ENCODE measurements at places on chromosomes 4 and X. TPM values are rescaled to one million over a fixed set of nuclear protein-coding genes. Genes with fewer than 3 reads are reported as not detected.

Gene TCEAL6
- total RNA-seq, result not detected

Gene BCORL1
- 16.5 TPM for total RNA-seq

Gene SH3D19
- total RNA-seq, result 295 TPM

Gene C4orf36
- total RNA-seq, result 1.7 TPM

DNA sequence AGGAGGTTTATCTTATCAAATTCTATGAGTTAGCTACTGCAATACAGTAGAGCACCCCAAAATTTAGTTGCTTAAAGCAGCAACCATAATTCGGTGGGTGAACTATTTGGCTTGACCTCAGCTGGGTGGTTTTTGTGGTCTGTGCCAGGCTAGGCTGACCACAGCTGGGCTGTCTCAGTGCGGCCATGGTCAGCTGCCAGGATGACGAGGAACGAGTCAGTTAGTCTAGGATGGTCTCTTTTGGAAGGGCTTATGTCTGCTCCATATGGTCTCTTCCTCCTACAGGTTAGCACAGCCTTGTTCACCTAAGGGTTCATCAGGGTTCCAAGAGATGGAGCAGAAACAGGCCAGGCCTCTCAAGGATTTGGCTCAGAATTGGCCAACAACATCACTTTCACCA, 210.4 kb downstream of the PALLD start:
- H3K4me1 ChIP-seq, result no peaks in the 10 kb centered on the region
- no peaks in the 10 kb centered on the region for H3K36me3 ChIP-seq
- no peak overlapping the region for H3K4me3 ChIP-seq

DNA sequence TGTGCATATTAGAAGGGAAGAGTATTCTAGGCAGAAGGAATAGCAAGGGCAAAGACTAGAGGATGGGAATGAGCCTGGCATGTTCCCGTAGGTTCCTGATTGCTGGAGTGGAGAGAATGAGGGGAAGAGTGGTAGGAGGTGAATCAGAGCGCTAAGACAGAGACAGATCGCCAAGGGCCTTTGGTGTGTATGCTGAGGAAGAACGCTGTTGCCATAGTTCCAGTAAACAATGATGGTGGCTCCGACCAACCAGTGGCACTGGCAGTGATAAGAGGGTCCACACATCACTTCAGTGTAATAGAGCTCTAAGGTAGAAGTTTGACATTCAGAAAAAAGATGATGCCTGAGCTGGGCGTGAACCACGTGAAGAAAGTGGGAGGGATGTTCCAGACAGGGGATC, 966 bp downstream of the TBC1D25 start:
- H3K27me3 ChIP-seq, result no peaks in the 10 kb centered on the region
- H3K4me3 ChIP-seq, result peak overlapping the region; percentile 76
- no peaks in the 10 kb centered on the region for H3K4me1 ChIP-seq

DNA sequence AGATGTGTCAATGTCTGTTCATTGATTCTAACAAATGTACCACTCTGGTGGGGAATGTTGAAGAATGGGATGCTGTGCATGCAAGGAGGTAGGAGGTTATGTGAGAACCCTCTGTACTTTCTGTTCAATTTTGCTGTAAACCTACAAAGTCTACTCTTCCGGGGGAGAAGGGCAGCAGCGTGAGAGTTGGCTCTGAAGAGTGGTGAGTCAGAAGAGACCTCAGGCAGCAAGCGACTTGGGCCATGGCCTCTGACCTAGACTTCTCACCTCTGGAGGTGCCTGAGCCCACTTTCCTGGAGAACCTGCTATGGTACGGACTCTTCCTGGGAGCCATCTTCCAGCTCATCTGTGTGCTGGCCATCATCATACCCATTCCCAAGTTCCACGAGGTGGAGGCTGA, 26.7 kb downstream of the MANBA start:
- H3K27me3 ChIP-seq, result no peaks in the 10 kb centered on the region
- H3K27ac ChIP-seq, result peak overlapping the region; percentile 5
- no peak for DNase-seq
- peaks cover 3% of the 10 kb centered on the region for H3K4me1 ChIP-seq

GRCh38 chrX:19368576-19368975, 24.8 kb downstream of the PDHA1 start:
- H3K27ac ChIP-seq, result no peak overlapping the region
- no peaks in the 10 kb centered on the region for H3K27me3 ChIP-seq
- H3K36me3 ChIP-seq, result peaks cover 4% of the 10 kb centered on the region
- DNase-seq, result no peak
- H3K4me3 ChIP-seq, result no peak overlapping the region

DNA sequence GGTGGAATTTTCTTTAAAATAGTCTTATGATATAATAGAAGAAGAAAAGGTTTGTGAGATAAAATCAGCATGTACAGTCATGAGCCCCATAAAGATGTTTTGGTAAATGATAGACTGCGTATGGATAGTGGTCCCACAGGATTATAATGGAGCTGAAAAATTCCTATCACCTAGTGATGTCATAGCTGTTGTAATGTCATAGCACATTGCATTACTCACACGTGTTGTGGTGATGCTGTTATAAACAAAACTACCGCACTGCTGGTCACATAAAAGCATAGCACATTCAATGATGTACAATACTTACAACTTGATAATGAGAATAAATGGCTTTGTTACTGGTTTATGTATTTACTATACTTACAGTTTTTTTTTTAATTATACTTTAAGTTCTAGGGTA, 715.2 kb upstream of the HTR2C start:
- no peak overlapping the region for H3K27ac ChIP-seq
- H3K4me3 ChIP-seq, result no peak overlapping the region
- H3K36me3 ChIP-seq, result no peaks in the 10 kb centered on the region

DNA sequence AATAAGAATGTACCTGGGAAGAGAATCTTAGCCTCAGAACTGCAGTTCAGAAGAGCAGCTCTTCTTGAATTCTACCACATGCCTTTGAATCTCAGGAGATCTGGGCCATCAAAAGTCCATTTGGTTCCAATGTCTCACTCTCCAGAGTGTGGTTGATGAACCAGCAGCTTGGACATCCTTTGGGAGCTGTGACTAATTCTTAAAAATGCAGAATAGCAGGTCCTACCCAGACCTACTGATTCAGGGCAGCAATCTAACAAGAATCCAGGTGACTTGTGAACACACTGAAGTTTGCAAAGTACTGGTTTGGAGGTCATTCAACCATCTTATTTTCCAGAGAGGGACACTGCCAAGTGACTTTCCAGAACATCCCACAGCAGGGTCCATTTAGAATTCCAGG, 244.7 kb downstream of the PACRGL start:
- H3K4me3 ChIP-seq, result no peak overlapping the region
- no peaks in the 10 kb centered on the region for H3K4me1 ChIP-seq
- H3K36me3 ChIP-seq, result no peaks in the 10 kb centered on the region
- H3K27me3 ChIP-seq, result no peaks in the 10 kb centered on the region

DNA sequence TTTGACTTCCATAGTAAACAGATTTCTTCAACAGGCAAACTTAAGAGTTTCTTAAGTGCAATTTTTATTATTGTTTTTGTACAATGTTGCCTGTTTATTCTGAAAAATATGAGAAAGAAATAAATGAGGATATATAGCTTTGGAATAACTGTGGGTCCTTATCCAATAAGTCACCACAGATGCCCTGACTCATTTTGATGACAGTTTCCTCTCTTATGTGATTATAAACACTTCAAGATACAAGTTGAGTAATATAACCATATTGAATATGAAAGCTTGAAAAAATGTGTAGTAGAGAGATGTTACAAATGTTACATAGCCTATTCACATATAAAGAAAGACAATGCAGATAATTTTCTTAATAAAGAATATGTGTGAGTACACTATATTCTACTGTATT, 931.6 kb downstream of the RAPGEF2 start:
- no peaks in the 10 kb centered on the region for H3K36me3 ChIP-seq
- H3K27me3 ChIP-seq, result no peaks in the 10 kb centered on the region
- H3K4me1 ChIP-seq, result no peaks in the 10 kb centered on the region
- no peak overlapping the region for H3K27ac ChIP-seq
- H3K4me3 ChIP-seq, result no peak overlapping the region
- DNase-seq, result no peak

DNA sequence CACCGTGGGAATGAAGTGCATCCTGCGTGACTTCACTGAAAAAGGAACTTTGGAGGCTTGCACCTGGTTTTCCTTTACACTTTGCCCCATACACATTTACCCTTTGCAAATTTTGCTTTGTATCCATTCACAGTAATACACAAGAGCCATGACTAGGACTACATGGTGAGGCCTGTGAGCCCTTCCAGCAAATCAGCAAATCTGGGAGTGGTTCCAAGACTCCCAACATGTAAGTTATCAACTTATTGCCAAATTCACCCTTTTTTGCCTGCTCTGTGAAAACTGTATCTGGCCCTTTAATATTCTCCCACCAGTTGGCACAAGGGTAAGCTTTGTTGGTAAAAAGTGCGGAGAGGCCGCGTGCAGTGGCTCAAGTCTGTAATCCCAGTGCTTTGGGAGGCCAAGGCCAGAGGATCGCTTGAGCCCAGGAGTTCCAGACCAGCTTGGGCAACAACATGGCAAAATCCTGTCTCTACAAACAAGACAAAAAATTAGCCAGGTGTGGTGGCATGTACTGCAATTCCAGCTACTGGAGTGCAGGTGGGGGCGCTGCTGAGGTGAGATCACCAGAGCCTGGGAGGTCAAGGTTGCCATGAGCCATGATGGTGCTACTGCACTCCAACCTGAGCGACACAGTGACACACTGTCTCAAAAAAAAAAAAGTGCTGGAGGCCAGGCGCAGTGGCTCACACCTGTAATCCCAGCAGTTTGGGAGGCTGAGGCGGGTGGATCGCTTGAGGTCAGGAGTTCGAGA, 5.0 kb downstream of the PRMT9 start:
- no peak overlapping the region for H3K27ac ChIP-seq
- H3K27me3 ChIP-seq, result no peaks in the 10 kb centered on the region
- no peak overlapping the region for H3K4me3 ChIP-seq
- no peak for DNase-seq

GRCh38 chrX:144253356-144253755, 369.5 kb downstream of the UBE2NL start:
- H3K27me3 ChIP-seq, result no peaks in the 10 kb centered on the region
- no peak overlapping the region for H3K27ac ChIP-seq
- H3K36me3 ChIP-seq, result no peaks in the 10 kb centered on the region
- H3K4me1 ChIP-seq, result no peaks in the 10 kb centered on the region
- no peak overlapping the region for H3K4me3 ChIP-seq

DNA sequence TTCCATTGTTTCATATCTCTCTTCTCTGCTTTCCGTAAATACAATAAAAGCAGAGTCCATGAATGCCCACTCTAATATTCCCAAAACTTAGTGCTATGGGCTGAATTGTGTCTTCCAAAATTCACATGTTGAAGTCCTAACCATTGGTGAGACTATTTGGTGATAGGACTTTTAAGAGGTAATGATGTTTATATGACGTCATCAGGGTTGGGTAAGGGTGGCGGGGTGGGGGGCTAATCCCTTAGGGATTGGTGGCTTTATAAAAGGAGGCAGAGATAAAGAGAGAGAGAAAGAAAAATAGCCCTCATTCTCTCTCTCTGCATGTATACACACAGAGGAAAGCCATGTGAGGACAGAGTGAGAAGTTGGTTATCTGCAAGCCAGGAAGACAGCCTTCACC, 722.2 kb downstream of the DMD start:
- no peak overlapping the region for H3K27ac ChIP-seq
- no peaks in the 10 kb centered on the region for H3K27me3 ChIP-seq

GRCh38 chr4:2649604-2650114, 106.5 kb downstream of the TNIP2 start:
- no peaks in the 10 kb centered on the region for H3K27me3 ChIP-seq
- H3K4me3 ChIP-seq, result no peak overlapping the region
- H3K4me1 ChIP-seq, result no peaks in the 10 kb centered on the region
- DNase-seq, result peak; percentile 26
- H3K27ac ChIP-seq, result no peak overlapping the region
- peaks cover 59% of the 10 kb centered on the region for H3K36me3 ChIP-seq

DNA sequence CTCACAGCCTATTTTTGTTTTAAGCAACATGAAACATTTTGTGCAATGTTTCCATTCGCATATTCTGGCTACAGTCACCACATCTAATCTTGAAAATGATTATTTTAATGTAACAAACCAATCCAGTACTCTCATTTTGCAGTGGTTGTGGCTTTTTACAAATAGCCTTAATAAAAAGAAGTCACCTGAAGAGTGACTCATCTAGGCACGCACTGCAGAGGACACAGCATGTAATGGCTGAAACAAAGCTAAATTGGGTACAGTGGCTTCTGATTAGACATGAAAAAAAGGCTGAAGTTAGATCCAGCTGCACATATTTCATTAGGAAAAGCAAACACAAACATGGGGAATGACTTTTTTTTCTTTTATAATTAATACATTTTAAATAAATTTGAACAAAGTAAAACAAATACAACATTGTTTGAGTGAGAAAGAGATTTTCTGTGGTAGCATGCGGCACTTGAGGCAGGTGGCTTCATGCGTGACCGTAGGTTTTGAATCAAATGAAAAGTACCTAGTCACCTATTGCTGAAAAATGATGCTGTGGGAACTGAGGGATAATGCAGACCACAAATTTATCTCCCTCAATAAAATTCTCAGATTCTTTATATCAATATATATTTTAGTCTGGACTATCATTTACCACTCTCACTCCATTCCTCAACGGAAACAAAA, 240.8 kb upstream of the DDX53 start:
- H3K27ac ChIP-seq, result no peak overlapping the region
- no peaks in the 10 kb centered on the region for H3K27me3 ChIP-seq
- no peaks in the 10 kb centered on the region for H3K36me3 ChIP-seq
- DNase-seq, result no peak
- no peak overlapping the region for H3K4me3 ChIP-seq

- H3K27me3 ChIP-seq, result no peaks in the 10 kb centered on the region
- H3K36me3 ChIP-seq, result no peaks in the 10 kb centered on the region
- no peak overlapping the region for H3K4me3 ChIP-seq
- H3K27ac ChIP-seq, result no peak overlapping the region
- no peaks in the 10 kb centered on the region for H3K4me1 ChIP-seq
- no peak for DNase-seq
Measured at GRCh38 chr4:11250510-11250909, 178.2 kb downstream of the HS3ST1 start.

- H3K27ac ChIP-seq, result no peak overlapping the region
- no peaks in the 10 kb centered on the region for H3K36me3 ChIP-seq
- DNase-seq, result no peak
- H3K4me3 ChIP-seq, result no peak overlapping the region
Measured at GRCh38 chr4:47814618-47815295, 23.1 kb downstream of the CORIN start.

DNA sequence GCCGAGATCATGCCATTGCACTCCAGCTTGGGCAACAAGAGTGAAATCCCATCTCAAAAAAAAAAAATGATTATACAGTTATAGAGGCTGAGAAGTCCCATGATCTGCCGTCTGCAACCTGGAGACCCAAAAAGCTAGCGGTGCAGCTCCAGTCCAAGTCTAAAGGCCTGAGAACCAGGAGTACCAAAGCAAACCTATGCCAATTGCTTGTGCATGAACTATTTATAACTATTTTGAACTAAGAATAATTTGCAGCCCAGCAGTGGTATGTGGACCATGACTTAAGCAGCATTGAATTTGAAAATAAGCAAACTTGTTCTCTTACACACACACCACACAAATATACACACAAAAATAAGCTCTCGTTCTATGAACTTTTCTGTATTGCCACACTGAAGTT, 51.8 kb downstream of the TASL start:
- H3K4me1 ChIP-seq, result no peaks in the 10 kb centered on the region
- DNase-seq, result no peak
- no peak overlapping the region for H3K4me3 ChIP-seq
- no peak overlapping the region for H3K27ac ChIP-seq
- H3K36me3 ChIP-seq, result no peaks in the 10 kb centered on the region

Data from Peyer's patch (tissue), 4 donors.